Thyroid gland (tissue), 4 donors: ENCODE measurements at places on chromosomes 4 and X. TPM values are rescaled to one million over a fixed set of nuclear protein-coding genes. Genes with fewer than 3 reads are reported as not detected.

DNA sequence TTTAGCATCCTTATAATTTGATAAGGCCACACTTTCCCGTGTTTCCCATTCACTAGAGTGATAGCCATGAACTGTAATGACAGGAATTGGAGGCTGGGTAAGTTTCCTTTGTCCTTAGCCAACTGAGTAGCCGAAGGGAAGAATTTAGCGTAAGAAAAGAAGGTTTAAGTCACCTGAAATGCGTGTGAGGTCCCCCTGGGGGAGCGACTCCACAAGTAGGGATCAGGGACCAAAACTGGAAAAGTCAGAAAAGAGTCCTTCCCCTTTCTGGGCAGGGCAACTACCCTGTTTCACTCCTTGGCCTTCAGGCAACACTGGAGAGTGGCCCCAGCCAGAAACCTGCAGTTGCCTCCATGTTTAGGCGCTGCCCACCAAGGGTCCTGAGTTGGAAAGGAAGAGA, 81.6 kb upstream of the MED14 start:
- H3K4me1 ChIP-seq, result peaks cover 6% of the 10 kb centered on the region
- H3K36me3 ChIP-seq, result no peaks in the 10 kb centered on the region
- H3K27ac ChIP-seq, result no peak overlapping the region
- DNase-seq, result no peak
- no peak overlapping the region for H3K4me3 ChIP-seq

Gene ADGRG2
- total RNA-seq, result 2.1 TPM

DNA sequence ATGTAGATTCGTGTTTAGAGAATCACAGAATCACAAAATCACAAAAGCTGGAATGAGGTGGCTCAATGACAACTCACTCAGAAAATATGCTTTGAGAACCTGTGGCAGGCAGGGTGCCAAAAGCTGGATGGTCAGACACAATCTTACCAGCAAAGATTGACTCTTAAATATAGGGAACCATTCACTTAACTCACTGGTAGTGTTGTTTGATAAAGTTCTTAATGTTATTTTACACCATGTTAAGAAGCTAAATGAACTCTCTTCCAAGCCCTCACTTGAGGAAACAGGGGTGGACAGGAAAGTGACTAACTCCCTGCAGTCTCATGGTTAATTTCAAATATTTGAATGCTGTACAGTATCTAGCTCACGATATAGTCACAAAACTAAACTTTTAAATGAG, 5.7 kb upstream of the SCOC start:
- no peak overlapping the region for H3K4me3 ChIP-seq
- H3K27ac ChIP-seq, result no peak overlapping the region
- peak; percentile 24 for DNase-seq
- no peaks in the 10 kb centered on the region for H3K36me3 ChIP-seq
- no peaks in the 10 kb centered on the region for H3K27me3 ChIP-seq

Gene FAM47A
- not detected for total RNA-seq

- DNase-seq, result no peak
- H3K36me3 ChIP-seq, result no peaks in the 10 kb centered on the region
These were observed 89.3 kb upstream of the NEIL3 start for GRCh38 chr4:177220376-177220775.

Gene F9
- not detected for total RNA-seq

DNA sequence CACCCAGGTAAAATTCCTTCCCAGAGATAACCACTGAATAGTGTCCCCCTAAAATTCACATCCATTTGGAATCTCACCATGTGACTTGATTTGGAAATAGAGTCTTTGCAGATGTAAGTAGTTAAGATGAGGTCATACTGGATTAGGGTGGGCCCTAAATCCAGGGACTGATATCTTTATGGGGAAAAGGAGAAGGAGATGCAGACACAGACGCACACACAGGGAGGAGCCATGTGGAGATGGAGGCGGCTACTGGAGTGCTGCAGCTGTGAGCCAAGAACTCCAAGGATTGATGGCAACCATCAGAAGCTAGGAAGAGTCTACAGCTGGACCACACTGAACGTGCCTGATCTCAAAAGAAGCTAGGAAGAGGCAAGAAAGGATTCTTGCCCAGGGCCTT, 96.6 kb upstream of the SRD5A3 start:
- no peaks in the 10 kb centered on the region for H3K27me3 ChIP-seq
- H3K4me1 ChIP-seq, result no peaks in the 10 kb centered on the region

DNA sequence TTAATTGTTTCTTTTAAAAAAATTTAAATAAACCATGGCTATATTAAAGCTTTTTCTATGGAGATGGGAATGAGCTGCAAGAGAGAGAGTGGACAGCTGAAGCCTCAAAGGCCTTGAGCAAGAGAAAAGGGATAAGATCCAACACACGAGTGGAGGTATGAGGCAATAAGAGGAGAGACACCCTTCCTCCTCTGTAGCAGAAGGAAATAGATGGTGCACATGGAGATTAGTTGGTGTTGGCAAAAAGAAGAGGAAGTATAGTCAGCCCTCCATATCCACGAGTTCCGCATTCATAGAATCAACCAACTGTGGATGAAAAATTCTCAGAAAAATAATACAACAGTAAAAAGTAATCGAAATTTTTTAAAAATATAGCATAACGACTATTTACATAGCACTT, 3.2 kb downstream of the CXorf38 start:
- DNase-seq, result no peak
- no peaks in the 10 kb centered on the region for H3K27me3 ChIP-seq

Gene PPP1R2C
- not detected for total RNA-seq

Gene PITX2
- total RNA-seq, result not detected

- no peak overlapping the region for H3K4me3 ChIP-seq
- no peaks in the 10 kb centered on the region for H3K36me3 ChIP-seq
- DNase-seq, result no peak
- no peaks in the 10 kb centered on the region for H3K4me1 ChIP-seq
- no peaks in the 10 kb centered on the region for H3K27me3 ChIP-seq
These were observed 40.8 kb downstream of the RHOXF2B start for GRCh38 chrX:120036704-120037103.

- peaks cover 6% of the 10 kb centered on the region for H3K4me1 ChIP-seq
- no peak overlapping the region for H3K4me3 ChIP-seq
- peaks cover 3% of the 10 kb centered on the region for H3K27me3 ChIP-seq
- no peak for DNase-seq
These were observed 3.6 kb upstream of the TMEM271 start for GRCh38 chr4:579543-580175.

Gene UGT2B15
- total RNA-seq, result not detected

DNA sequence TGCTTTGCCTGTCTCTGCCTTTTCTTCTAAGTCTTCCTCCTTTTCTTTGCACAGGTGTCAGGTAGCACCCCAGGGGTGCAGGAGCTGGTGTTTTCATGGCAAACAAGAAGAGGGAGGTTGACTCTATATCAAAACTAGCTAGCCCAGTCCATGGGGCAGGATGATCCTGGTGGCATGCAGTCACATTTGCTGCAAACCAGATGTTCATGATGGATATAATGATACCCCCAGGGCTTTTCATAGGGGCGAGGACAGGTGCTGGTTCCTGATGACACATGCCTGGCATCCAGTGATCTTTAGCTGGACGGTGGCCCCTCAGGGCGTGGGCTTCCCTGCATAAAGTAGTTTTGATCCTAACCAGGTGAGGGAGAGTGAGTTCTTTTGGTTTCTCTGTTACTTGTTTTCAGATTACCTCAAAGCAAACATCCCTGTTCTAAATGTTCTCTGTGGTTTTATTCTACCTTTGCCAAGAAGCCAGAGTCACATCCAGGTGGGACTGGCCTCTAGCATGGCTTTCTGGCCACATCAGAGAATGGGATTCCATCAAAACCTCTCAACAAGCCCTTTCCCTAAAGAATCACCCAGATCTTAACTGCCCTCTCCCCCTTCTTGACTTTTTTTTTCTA, 11.2 kb upstream of the UBA6 start:
- no peaks in the 10 kb centered on the region for H3K36me3 ChIP-seq
- peaks cover 21% of the 10 kb centered on the region for H3K4me1 ChIP-seq
- H3K27ac ChIP-seq, result no peak overlapping the region
- DNase-seq, result no peak
- no peaks in the 10 kb centered on the region for H3K27me3 ChIP-seq

- H3K27ac ChIP-seq, result no peak overlapping the region
- no peak overlapping the region for H3K4me3 ChIP-seq
- H3K36me3 ChIP-seq, result no peaks in the 10 kb centered on the region
- peaks cover 4% of the 10 kb centered on the region for H3K27me3 ChIP-seq
These were observed 168.5 kb upstream of the STK26 start for GRCh38 chrX:131854581-131854980.

DNA sequence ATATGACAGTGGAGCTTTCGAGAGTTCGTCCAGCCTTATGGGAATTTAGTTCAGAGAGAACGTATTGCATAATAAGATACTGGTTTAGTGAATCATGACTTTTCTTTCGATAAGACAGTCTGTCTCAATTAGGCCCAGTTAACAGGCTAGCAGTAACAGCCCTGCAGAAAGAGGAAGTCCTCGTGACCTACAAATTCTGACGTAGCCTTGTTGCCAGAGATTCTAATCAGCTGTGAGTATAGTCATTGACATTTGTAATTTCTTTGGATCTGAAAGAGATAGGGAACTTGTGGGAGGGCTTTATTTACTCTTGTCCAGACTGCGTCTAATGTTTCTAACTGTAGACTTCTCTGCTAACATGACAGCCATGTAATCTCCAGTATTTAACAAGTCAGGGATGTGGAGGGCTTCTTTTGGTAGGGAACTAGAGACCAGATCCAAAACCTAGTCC, 15.8 kb downstream of the ART3 start:
- H3K4me3 ChIP-seq, result no peak overlapping the region
- no peak for DNase-seq
- no peak overlapping the region for H3K27ac ChIP-seq

DNA sequence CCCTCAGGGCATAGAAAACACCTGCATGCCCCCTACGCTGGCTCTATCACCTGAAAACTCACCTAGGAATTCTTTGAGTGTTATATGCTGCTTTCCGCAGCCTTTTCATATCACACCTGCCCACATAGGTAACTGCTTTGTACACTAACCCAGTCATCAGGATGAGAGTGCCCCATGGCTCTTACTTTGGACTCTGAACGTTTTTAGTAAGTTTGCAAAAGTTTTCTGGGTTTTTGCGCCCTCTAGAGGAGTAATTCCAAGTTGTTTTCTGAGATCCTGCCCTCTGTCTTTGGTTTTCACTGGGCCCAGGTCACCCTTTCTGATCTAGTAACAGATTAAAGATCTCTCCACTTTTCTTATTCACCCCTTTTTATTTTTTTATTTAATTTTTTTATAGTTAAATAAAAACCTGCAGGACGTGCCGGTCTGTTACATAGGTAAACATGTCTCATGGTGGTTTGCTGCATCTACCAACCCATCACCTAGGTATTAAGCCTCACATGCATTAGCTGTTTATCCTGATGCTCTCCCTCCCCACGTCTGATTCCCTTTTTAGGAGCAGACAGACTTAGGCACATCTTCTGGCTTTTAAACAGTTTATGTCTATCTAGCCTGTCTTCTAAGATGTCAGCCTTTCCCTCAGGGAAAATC, 139.2 kb downstream of the NWD2 start:
- H3K36me3 ChIP-seq, result no peaks in the 10 kb centered on the region
- H3K27ac ChIP-seq, result no peak overlapping the region
- no peaks in the 10 kb centered on the region for H3K27me3 ChIP-seq
- H3K4me3 ChIP-seq, result no peak overlapping the region

GRCh38 chr4:33841120-33841519, 2403.2 kb downstream of the ARAP2 start:
- no peaks in the 10 kb centered on the region for H3K36me3 ChIP-seq
- no peaks in the 10 kb centered on the region for H3K4me1 ChIP-seq
- no peak overlapping the region for H3K27ac ChIP-seq
- H3K4me3 ChIP-seq, result no peak overlapping the region
- H3K27me3 ChIP-seq, result no peaks in the 10 kb centered on the region

Gene NMU
- not detected for total RNA-seq

Gene SULT1E1
- total RNA-seq, result not detected

Gene SLITRK4
- 3.2 TPM for total RNA-seq

GRCh38 chr4:140330311-140330900, 43.0 kb upstream of the SCOC start:
- H3K4me1 ChIP-seq, result no peaks in the 10 kb centered on the region
- no peak overlapping the region for H3K4me3 ChIP-seq

Gene CSN1S1
- not detected for total RNA-seq

Gene C4orf51
- total RNA-seq, result not detected

- no peaks in the 10 kb centered on the region for H3K4me1 ChIP-seq
- H3K36me3 ChIP-seq, result no peaks in the 10 kb centered on the region
- no peak for DNase-seq
- H3K27ac ChIP-seq, result no peak overlapping the region
These were observed 4.8 kb upstream of the MPP1 start for GRCh38 chrX:154809939-154810665.

- H3K4me1 ChIP-seq, result no peaks in the 10 kb centered on the region
- no peak overlapping the region for H3K4me3 ChIP-seq
- DNase-seq, result no peak
- H3K36me3 ChIP-seq, result no peaks in the 10 kb centered on the region
- H3K27ac ChIP-seq, result no peak overlapping the region
These were observed 3.7 kb downstream of the SLC25A14 start for GRCh38 chrX:130343411-130343810.

- no peaks in the 10 kb centered on the region for H3K27me3 ChIP-seq
- H3K36me3 ChIP-seq, result no peaks in the 10 kb centered on the region
- no peak for DNase-seq
- no peaks in the 10 kb centered on the region for H3K4me1 ChIP-seq
- H3K27ac ChIP-seq, result no peak overlapping the region
These were observed 60.2 kb upstream of the CLDN34 start for GRCh38 chrX:9906919-9907318.

DNA sequence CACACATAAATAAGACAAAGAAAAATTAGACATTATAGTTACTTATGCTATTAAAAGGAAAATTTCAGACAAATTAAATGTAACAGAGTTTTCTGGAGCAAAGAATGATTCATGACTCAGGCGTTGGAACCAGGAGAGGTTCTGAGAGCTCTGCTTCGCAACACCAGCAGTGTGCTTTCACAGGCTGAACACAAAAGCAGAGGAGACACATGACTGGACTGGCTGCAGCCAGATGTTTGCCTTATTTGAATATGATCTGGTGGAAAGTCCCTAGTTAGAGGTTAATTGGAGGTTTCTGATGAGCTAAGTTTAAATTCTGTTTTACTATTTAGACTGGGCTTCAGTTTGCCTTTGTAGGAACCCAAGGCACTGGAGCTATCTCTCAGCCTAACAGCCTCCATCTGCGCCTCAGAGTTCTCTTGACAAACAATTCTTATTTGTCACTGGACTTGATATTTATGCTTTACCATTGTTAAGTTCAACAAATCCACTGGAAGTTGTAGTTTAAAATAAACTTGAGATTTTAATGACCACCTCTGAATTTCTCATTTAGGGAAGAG, 16.2 kb downstream of the BOD1L1 start:
- peaks cover 45% of the 10 kb centered on the region for H3K36me3 ChIP-seq
- no peak overlapping the region for H3K27ac ChIP-seq
- H3K27me3 ChIP-seq, result no peaks in the 10 kb centered on the region
- no peak overlapping the region for H3K4me3 ChIP-seq
- H3K4me1 ChIP-seq, result no peaks in the 10 kb centered on the region
- no peak for DNase-seq

Gene TACC3
- total RNA-seq, result 5.3 TPM
